ENCODE measurements at places on chromosomes 1 and 21.

- no peak for DNase-seq
These were observed 18.1 kb upstream of the PDZK1IP1 start for GRCh38 chr1:47207803-47208373.

DNA sequence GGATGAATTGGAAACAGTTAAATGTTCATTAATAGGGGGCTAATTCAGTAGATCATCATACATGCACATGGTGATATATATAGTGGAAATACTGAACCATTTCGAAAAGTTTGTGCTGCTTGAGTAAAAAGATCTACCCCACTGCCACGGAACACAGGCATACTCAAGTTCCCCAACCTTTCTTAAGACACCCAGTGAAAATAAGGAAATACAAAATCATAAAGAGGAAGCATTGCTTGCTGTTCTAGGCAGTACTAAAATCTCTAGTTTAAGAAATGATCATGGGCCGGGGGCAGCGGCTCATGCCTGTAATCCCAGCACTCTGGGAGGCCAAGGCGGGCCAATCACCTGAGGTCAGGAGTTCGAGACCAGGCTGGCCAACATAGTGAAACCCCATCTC lies 37.6 kb upstream of the KIRREL1 start:
- no peak for DNase-seq

DNA sequence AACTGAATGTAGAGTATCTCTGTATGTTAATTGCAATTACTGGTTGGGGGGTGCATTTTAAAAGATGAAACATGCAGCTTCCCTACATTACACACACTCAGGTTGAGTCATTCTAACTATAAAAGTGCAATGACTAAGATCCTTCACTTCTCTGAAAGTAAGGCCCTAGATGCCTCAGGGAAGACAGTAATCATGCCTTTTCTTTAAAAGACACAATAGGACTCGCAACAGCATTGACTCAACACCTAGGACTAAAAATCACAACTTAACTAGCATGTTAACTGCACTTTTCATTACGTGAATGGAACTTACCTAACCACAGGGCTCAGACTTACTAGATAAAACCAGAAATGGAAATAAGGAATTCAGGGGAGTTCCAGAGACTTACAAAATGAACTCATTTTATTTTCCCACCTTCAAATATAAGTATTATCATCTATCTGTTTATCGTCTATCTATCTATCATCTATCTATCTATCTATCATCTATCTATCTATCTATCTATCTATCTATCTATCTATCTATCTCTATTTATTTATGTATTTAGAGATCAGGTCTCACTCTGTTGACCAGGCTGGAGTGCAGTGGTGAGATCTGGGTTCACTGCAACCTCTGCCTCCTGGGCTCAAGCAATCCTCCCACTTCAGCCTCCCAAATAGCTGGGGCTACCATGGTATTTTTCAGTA lies 47.8 kb downstream of the CHML start:
- peak; percentile 61 for DNase-seq

DNA sequence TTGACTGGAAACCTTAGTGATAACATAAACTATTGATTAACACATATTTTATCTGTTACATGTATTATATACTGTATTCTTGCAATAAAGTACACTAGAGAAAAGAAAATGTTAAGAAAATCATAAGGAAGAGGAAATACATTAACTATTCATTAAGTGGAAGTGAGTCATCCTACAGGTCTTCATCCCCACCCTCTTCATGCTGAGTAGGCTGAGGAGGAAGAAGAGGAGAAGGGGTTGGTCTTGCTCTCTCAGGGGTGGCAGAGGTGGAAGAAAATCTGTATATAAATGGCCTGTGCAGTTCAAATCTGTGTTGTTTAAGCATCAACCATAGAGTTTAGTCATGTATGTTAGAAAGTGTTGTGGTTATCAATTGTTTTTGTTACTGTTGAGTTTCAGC lies 66.1 kb upstream of the CHODL start:
- DNase-seq = no peak

DNA sequence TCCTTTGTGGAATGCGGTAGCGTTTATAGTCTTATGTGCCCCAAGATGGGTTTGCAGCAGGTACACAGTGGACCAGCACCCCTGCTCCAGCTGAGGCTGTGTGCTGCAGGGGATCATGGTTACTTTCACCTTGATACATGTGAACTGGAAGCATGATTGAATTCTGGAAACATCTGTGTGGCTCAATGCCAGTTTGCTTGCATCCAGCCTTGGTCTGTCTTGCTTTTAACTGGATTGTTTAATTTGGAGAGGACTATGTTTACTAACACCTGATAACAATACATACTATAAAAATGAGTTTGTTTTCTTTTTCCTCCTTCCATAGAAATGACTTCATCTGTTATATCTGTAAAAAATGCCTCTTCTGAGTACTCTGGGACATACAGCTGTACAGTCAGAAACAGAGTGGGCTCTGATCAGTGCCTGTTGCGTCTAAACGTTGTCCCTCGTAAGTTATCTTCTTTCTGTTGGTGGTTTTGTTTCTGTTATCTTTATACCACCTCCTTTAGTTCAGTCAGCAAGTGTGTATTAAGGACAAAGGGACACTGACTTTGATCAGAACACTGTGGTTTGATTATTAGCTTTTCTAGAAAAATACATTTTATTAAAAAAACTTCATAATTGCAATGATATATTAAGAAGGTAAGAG lies 47.7 kb downstream of the CXADR start:
- no peak for DNase-seq

DNA sequence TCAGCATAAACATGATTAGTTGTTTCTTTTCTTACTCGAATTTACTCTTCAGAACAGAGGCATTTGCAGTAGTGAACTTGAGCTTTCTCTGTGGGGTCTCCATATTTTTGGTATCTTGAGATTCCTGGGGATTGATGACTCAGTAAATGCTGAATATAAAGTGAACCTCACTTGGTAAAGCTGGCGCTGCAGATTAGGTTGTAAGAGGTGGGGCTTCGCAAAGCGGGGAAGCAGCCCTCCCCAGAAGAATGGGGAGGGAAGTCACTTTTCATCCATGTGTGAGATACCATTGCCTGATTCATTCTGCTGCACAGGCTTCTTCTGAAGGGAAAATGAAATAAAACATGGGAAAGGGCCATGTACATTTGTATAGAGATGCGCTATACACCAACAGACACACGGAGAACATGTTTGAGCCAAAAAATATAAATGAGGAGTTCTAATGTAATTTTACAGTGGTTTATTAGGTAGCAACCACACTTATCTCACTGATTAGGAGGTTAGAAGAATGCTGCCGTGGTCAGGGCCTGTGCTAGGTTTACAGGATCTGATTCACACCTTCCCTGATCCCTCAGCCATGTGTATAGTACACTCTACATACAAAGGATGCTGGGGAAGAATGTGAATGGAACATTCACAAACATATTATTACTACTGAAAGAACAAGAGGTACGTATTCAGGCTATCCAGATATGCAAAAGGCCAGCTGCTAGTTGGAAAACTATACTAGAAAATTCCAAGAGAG lies 63.5 kb downstream of the DNTTIP2 start:
- peak; percentile 80 for DNase-seq

- no peak for DNase-seq
These were observed 37.3 kb downstream of the IFNAR1 start for GRCh38 chr21:33362044-33362555.

DNA sequence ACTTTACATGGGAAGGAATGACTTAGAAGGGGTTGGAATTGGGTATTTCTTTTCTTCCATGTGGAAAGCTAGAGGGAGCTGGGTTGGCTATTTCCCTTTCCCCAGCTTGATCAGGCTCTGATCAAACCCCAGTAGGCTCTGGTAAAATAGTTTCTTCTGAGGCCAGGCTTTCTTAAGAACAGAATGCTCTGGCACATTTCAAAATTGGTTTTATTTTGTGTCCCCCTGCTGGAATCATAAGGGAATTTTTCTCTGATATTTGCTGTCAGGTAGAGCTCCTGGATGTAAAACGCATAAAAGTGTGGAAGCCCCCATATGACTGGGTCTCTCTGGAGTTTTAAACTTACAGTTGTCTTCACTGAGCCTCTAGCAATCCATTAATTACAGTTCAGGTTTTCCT lies 17.1 kb upstream of the APOBEC4 start:
- DNase-seq = no peak

GRCh38 chr1:20697563-20697962 lies 20.2 kb downstream of the KIF17 start:
- DNase-seq = no peak

DNA sequence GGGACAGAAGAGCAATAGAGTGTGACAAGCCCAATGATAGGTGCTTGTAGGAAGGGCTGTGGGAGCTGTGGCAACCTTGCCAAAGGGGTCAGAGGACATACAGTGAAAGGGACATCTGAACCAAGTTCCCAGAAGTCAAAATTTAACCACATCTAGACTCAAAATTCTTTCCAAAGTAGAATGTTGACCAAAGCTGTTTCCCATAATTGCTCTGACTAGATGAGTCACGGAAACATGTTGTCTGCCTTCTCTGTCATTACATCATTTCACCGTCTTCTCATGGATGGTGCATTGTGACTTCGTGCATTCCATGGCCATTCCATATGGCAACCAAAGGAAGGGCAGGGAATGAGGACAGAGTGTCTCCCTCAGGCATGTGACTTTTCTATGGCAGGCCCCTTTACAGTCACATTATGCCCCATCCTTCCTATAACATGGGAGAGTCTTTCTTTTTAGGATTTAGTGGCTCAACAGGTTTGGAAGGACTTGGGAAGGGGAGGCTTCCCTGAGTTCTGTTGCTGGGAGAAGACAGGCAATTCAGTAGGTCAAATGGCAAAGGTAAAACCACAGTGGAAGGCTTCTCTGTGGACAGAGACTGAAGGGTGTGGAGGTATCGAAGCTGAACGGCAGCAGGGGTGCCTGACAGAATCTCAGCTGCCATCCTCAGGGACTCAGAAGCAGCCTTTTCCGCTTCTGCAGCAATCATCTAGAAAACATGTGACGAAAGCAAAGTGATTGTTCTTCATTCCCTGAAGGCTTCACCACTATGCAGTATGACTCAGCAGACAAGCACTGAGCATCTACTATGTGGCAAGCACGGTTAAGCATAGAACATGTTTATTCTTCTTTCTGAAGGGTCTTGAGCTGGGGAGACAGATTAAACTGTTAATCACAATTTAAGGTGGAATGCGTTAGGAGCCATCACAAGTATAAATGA lies 24.7 kb downstream of the NPHS2 start:
- DNase-seq = peak; percentile 32

DNA sequence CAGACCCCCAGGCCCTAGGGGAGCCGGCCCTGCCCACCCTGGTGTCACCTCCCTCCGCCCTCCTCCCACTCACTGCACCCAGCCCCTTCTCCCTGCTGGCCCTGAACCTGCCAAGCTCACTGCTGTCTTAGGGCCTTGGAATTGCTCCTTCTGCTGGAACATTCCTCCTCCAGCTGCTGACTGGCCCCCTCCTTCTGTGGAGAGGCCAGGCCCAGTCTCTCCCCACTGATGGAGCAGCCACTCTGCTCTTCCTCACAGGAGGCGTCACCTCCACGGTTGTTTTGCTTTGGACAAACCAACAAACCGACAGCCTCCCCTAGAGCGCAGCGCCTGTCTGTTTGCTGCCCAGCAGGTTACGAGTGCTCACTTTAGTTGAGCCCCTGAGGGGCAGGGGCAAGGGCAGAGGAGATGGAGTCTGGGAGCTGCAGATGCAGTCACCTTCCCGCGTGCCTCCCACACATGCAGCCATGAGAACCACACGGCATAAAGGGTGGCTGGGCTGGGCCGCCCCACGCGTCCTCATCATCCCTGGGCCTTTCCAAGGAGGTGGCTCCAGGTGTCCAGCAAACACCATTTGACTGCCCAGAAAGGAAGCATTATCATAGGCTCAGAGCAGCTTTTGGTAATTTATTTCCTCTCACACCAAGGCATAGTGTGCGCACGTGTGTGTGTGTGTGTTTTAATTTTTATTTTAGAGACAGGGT lies 9.4 kb downstream of the OXCT2 start:
- no peak for DNase-seq

DNA sequence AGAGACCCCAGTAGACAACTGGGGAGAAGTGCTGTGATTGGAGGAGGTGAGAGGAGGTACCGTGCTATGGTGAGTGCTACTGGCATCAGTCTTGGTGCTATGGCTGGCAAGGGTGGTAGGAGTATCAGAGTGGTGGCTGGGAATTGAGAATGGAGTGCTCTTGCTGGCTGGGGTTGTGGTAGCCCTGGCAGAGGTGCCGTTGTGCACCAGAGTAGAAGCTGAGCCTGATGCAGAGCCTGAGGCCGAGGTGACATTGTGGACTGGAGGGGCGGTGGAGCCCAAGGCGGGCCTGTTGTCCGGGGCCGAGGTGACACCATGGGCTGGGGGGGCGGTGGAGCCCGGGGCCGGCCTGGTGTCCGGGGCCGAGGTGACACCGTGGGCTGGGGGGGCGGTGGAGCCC lies 14.6 kb downstream of the TRIM46 start:
- no peak for DNase-seq

DNA sequence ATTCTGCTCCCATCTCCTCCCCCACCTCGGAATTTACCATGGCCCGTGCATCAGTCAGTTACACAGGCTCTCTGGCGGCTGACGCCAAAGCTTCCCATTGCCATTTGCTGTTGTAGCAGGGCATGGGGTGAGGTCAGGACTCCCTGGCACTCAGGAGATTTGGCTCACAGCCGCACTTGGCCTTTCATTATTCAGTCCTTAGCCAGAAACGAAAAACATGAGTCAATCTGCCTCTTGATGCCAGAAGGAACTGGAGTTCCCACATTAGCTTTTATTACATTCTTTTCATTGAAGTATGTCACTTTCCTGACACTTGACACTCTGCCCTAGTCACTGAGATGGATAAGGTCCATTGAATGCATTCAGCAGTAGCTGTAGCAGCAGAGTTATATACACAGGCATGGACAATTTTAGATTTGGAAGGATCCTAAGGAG lies 260.6 kb downstream of the CACNA1E start:
- no peak for DNase-seq

GRCh38 chr1:230068952-230069684 lies 2.1 kb downstream of the GALNT2 start:
- DNase-seq = no peak

GRCh38 chr1:208013210-208013609 lies 102.3 kb upstream of the CD34 start:
- DNase-seq = no peak

DNA sequence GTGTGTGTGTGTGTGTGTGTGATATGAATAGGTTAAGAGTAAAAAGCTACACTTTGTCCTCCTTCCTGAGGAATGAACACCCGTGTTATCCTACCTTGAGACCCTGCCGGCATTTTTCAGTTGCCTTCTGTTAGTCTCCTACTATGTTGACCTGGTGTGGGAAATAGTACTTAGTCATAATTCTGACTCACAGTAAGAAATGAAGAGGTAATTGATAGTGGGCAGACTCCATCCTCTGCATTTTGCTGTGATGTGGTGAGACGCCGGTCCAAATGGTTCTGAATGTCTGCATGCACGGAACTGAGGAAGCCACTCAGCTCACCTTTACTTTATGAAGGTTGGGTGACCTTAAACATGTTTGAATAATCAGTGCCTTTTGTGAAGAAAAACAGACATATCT lies 12.6 kb downstream of the CD101 start:
- peak; percentile 18 for DNase-seq

Measured in astrocyte of the spinal cord (primary cell).